ENCODE measurements at places on chromosomes 12 and 14.

- no peak for DNase-seq
Observed at GRCh38 chr12:129750421-129750820, 153.4 kb downstream of the TMEM132D start.

GRCh38 chr12:50079771-50080170, 5.4 kb upstream of the SMARCD1 start:
- no peak for DNase-seq

GRCh38 chr12:119949145-119949544, 39.9 kb upstream of the BICDL1 start:
- no peak for DNase-seq

DNA sequence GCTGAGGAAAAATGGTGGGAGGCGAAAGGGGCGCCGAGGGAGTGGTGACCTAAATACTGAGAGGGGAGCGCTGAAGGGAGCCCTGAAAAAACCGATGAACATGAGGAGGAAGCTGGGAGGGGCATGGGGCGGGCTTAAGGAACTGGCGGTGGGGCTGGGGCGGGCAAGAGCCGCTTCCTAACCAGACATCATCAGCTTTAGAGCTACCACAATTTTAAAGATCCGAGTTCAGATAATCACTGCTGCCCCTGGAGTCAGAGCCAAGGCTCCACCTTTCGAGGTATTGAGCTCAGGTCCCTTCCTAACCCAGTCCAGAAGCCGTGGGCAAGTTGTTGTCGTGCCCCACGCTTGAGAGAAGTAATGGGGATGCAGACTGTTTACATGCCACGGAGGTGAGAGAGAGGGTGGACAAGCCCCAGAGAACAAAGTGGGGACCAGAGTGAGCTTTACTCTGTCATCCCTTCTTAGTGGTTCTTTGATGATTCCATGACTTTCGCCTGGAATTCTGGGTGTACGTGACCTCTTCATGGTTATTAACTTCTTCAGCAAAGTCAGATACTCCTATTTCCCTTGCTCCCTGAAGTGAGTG, 393 bp downstream of the ORMDL2 start:
- DNase-seq, result no peak

DNA sequence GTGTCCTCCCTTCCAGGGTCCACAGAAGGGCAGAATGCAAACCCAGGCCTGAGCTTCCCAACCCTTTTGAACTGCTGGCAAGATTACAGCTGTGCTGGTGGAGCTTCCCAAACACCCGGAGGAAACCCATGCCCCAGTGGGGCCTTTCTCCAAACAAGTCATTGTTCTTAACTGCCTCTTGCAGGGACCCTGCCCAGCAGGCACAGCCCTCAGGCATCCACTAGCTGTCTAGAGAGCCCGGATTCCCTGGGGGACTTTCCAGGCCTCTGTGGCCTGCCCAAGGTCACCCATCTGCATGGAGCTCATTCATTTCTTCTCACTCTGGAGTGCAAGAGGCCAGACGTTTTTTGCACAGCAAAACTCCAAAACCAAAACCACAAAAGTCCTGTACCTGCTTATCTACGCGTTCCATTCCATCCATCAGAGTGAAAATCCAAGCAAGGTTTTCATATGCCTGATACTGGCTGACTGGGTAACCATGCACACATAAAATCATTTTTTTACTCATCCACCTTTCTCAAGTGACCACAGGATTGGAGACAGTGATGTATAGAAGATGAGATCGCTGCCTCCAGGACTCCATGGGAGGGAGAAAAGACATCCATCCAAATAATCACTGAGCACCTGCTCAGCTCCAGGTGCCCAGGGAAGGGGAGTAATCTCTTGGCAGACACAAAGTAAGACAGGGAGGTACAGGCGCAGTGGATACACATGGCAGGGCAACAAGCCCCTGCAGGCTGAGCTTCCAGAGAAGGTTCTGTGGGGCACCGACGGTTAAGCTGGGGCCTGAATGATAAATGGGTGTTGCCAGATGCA, 17.2 kb upstream of the BDKRB2 start:
- DNase-seq, result no peak

DNA sequence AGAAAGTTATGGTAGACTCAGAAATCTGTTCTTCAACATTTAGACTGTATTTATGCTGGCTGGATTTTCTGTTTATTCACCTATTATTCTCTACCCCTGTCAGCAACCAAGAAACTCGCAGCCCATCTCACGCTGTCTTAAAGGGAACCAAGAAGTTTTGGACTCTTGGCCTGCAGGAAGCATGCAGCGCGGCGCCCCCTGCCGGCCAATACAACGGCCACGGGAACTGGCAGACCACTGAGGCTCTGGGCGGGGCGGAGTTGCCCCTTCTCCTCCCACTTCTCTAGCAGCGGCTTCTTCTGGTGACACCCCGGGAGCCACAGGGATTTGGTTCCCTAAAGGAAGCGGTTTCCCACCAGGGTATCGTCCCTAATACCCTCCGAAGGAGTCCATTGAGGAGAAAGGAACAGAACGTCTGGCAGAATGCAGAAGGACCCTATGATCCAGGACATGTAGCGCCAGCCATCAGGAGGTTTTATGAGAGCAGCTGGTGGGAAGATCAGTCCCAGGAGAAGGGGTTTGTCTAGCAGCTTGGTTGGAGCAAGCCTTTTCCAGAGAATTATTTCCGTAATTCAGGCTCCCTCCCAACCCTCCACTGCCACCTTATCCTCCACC, 21.0 kb upstream of the RNASE2 start:
- no peak for DNase-seq

GRCh38 chr12:16243487-16244412, 33.7 kb downstream of the SLC15A5 start:
- DNase-seq, result no peak

- DNase-seq, result no peak
Observed at GRCh38 chr14:59939828-59940227, 19.9 kb downstream of the LRRC9 start.

DNA sequence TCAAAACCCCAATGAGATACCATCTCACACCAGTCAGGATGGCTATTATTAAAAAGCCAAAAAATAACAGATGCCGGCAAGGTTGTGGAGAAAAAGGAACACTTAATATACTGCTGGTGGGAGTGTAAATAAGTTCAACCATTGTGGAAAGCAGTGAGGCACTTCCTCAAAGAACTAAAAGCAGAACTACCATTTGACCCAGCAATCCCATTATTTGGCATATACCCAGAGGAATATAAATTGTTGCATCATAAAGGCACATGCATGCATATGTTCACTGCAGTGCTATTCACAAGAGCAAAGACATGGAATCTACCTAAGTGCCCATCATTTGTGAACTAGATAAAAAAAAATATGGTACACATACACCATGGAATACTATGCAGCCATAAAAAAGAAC, 59.9 kb downstream of the MGST1 start:
- DNase-seq, result no peak

DNA sequence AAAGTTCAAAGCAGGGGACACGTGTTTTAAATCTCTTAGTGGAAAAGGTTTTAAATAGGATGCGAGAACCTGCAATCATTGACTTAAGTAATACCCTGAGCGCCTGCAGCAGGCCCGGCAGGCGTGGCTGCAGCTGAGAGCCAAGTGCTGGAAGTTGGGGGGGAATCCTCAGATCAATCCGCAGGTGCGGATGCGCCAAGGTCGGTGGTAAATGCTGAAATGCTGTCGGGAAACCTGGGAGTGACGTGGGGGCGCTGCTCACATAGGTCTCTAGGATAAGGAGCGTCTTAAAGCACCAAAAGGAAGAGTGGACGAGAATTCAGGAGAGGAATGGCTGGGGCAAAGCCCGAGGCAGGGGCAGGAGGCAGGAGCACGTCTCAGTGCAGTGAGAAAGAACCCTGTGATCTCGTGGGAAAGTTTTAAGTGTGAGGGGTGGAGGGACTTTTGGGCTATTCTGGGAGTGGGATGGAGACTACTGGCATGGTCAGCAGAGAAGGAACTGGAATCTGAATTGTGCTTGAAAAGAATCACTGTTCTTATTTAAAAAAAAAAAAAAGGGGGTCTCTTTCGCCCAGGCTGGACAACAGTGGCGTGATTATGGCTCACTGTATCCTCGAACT, 883 bp upstream of the CDCA4 start:
- no peak for DNase-seq

- DNase-seq, result no peak
Observed at GRCh38 chr14:71454513-71455332, 477.5 kb upstream of the RGS6 start.

DNA sequence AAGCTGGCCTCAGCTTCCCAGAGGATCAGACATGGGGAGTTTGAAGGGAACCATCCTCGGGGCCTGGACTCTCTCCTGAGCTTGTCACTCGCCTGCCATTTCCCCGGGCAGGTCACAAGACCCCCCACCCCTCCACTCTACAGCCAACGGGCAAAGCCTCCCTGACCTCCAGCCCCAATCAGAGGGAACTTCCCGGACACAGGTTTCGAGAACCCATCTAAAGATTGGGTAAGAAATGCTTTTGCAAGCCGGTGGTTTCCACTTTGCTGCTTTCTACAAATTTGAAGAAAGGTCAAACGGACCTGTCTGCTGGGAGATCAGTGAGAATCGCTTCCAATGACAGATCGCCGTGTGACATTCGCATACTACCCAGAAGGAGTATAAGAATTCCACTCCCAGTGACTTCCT, 89.6 kb downstream of the SCARB1 start:
- no peak for DNase-seq

GRCh38 chr14:97655169-97655948, 858.2 kb downstream of the VRK1 start:
- DNase-seq, result no peak

GRCh38 chr14:90455100-90455571, 58.3 kb downstream of the CALM1 start:
- DNase-seq, result no peak

DNA sequence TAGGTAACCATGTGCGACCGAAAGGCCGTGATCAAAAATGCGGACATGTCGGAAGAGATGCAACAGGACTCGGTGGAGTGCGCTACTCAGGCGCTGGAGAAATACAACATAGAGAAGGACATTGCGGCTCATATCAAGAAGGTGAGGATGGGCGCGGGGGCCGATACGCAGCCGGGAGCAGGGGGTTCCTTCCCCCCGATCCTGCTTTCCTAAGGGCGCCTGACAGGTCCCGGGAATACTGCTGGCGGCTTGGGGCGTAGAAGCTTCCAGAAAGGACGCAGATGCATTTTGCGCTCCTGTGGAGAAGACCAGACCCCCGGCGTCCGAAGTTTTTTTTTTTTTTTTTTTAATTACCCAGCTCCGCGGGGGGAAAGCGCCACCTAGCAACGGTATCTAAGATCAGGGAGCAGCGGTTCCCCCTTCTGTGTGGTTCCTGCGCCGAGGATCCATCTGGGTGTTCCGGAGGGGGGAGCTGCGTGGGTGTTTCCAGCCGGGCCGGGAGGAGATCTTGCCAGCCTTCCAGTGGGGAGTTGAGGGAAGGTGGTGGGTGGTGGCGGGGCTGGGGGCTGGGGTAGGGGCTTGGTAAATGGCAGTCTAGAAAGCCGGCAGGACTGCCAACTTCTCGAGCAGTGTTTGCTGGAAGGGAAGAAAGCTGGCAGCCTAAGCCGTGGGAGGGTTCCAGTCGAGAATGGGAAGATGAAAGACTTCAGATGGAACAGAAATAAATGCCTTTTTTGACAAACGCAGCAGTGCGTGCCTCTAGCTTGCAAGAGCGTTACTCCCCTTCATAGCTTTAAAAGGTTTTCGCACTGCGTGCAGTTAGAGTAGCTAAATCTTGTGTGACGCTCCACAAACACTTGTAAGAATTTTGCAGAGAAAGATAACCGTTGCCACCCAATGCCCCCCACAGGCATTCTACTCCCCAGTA, 764 bp downstream of the DYNLL1 start:
- no peak for DNase-seq

DNA sequence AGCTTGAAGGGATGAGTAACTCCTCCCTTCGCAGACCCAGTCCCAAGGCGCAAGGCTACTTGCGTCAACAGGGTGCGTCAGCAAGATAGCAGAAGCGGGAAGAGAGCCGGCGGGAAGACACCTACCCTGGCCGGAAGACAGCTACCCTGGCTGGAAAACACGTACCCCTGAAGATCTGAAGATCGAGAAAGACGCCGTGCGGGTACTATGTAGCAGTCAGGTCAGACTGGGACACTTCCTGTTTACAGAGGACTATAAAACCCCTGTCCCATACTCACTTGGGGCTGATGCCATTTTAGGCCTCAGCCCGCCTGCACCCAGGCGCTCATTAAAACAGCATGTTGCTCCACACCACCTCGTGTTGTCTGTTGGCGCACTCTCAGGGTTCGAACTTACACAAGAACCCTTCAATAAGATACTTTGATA, 80.9 kb downstream of the ABCD2 start:
- DNase-seq, result no peak

DNA sequence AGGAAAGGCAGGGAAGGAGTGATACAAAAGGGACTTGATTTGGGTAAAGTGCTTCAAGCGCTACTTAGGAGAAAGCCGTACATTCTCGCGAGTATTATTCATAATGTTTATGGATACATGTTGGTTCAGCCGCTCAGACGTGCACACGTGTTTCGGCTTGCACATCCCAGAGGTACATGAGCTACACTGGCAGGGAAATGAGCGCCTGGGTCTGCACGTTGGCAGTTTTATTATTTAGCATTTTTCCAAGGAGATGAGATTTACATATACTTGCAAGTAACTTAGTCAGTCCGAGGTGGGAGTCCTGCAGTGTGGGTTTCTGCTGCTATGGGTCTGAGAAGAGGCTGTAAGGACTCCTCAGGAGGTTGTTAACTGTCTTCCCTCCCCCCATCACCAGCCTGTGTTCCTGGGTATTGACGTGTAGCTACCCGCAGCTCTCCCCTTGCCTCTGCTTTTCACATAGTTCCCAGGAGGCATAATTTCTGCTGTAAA, 1.5 kb downstream of the PRKCH start:
- no peak for DNase-seq

All from AG09319 (cell line).